NCI-H2107 (cell line): ENCODE measurements at places on chromosomes 12 and 14.

DNA sequence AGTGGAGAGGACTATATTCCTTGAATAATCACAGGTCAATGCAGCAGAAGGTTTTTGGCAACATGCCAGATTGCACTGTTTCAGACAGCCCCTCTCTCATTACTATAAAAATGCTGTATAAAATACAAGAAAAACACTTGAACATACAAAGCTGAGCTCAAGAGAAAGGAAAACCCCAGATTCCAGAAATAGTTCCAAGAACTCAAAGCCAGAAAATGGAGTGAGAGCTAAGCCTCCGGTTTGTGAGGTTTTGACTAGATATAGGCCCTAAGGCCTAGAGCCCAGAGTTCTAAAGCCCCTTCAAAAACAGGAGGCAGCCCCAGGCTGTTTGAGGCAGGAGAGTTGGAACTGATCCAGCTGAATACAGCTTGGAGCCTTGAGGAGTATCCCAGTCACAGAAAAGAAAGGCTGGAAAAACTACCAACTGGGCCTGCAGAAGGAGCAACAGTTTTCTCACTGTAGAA lies 29.4 kb upstream of the ACTN1 start:
- no peak for DNase-seq

DNA sequence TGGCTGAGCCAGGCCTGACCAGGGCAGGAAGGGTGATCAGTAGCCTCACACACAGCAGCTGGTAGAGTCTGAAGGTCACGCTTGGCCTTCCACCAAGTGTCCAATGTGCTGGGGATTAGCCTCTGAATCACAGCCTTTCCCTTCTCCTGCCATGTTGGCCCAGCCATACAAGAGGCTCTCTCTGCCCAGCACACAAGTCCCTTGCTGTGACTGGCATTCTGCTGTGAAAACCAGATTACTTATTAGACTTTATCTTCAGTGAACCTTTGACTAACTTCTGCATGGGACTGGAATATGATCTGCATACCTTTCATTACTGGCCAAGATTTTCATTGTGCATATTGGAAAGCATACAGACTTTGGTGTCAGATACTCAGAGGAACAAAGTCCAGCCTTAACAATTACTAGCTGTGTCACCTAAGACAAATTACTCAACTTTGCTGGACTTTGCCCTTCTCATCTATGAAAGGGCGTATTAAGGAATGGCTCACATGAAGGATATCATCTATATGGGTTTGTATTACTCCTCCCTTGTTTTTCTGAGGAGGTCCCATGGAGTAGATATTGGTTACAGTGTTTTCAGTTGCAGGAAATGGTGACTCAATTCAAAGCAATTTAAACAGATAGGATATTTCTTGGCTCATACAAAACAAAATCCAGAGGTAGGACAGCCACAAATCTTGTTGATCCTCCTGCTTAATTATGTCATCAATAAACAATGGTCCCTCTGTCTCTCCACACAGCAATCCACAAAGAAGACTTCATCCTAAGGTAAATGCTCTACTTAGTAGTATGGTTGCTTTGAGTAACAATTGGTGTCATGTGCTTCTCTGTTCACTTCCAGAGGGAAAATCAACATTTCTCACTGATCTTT lies 99.6 kb downstream of the DYRK2 start:
- DNase-seq = no peak

GRCh38 chr14:22848351-22849164 lies 12.2 kb downstream of the MMP14 start:
- DNase-seq = no peak

GRCh38 chr14:29222671-29223268 lies 456.2 kb downstream of the FOXG1 start:
- DNase-seq = no peak

DNA sequence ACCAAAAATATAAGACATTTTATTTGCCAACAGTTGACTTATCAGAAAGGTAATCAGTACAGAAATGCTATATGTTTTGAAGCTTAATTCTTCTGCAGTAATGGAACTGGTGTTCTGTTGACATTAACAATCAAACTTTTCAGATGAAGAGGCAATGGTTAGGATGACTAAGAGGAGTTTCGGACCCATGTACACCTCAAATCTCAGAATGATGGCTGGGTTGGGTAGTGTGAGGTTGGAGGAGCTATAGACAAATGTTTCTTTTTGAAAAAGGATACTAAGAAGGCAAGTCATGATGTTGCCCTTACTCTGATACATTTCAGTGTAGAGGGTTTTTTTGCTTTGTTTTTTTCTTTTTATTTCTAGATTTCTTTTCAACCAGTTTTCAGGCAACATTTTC lies 66.9 kb downstream of the KNTC1 start:
- DNase-seq = no peak

DNA sequence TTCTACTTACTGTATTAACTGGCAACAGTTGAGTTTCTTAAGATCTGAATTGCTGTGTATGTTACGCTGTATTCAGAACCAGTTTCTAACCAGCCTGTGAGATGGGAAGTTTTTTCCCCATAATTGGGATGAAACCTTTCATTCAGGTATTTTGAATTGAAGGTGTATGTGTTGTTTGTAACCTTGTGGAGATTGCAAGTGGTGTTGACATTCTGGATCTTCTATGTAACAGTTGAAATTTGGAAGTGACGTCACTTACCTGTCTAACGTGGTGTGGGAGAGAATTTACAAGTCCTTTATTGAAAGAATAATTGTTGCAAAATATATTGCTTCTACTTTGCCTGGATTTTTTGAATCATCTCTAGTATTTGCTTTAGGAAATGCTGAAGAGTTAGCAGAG lies 5.5 kb downstream of the RAN start:
- DNase-seq = no peak

DNA sequence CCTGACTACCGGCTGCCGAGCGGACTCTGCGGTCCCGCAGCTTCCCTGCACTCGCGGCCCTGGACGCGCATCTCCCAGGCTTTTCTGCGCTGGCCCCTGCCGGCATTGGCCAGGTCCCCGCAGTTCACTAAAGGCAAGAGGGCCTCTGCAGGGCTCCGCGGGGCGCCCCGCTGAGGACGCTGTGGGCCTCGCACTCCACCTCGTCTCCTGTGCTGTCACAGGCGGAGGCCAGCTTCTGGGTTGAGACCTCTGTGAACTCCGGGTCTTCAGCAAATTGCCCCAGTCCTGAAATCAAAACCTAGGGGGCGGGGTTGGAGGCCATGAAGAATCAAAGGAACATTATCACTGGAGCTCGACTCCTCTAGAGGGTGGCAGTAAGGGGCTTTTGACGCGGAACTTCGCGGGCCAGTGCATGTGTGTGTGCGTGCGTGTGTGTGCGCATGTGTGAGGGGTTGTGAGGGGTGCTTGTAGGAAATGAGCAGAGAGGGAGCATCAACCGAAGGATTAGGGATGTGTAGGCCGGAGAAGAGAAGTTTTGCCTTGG lies 68.5 kb upstream of the CAPRIN2 start:
- no peak for DNase-seq

- no peak for DNase-seq
Measured at GRCh38 chr12:76859611-76860010, 19.2 kb downstream of the CSRP2 start.

DNA sequence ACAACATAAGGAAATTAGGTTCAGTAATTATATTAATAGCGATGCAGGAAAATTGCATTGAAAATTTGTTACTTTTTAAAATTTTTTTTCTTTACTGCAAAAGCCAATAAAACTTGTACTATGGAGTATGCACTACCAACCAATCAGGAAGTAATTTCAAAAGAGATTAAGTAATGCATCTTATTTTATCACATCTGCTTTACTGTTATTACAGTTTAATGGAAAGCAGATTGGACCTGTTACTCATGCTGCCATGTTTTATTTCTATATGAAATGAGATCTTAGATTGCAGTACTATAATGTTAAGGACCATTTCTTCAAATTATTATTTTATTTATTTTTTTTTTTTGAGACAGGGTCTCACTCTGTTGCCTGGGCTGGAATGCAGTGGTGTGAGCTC lies 1.7 kb upstream of the STRN3 start:
- no peak for DNase-seq

- no peak for DNase-seq
Measured at GRCh38 chr12:111638556-111638955, 39.4 kb upstream of the ATXN2 start.

DNA sequence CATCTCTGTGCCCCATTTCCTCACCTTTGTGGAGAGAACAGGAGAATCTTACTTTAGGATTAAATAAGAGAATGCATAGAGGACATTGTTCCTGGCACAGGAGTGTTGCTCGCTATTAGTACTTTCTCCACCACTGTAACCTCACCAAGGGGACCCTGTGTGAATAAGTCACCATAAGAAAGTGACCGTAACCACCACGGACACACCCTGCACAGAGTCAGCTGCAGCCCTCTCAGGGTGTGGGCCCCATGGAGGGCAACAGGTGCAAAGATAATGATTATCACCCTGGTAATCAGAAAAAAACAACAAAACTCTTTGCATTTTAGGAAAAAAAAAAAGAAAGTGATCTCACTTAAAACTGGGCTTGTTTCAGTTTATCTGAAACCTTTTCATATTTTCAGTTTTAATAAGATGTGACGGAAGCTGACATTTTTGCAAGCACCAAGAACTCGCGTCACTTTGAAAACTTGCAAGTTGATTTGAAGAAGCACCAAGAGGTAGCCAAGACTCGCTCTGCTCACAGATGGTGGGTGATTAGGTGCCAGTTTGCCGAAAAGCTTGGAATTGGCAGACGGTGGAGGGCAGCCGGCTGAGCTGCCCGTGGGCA lies 87.0 kb upstream of the VRK1 start:
- no peak for DNase-seq

- no peak for DNase-seq
Measured at GRCh38 chr14:51248016-51248987, 8.3 kb downstream of the TMX1 start.

DNA sequence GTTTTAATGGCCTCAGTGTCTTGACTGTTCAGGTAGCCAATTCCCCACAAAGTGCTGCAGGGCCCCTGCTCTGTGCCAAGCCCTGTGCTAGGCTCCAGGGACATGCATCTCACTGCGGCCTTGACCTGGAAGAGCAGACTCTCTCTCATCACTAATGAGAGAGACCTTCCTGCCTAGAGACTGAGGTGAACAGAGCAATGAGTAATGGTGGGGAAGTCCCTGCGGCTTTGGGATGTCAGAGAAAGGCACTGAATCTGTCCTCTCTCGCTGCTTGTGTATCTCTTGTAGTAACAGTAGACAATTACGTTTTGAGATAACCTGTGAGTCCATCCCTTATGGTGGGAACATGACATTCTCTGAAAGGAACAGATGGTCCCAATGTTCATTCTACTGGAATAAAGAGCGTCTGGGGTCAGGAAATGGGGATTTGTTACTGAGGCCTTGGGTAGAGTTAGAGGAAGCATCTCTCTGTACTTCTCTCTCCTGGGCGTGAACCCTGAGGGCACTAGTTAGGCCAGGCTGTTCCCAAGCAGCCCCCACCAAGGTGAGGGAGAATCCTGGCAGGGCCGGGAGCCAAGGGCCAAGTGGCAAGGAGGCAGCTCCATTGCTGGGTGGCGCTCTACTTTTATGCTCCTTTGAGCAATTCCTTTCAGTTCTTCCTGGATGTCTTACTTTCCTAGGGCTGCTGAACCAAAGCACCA lies 13.5 kb downstream of the NFATC4 start:
- no peak for DNase-seq

DNA sequence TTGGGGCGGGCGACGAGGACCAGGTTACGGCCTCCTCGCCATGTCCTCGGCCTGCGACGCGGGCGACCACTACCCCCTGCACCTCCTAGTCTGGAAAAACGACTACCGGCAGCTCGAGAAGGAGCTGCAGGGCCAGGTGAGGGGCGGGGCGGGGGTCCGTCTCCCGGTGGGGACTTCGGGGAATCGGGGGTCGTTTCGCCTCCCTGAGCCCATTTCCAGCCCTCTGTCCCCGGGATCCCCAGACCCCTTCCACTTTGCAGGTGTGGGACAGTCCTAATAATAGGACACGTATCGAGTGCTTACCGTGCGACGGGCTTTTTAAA lies 380 bp downstream of the ANKRD13A start:
- DNase-seq = no peak

DNA sequence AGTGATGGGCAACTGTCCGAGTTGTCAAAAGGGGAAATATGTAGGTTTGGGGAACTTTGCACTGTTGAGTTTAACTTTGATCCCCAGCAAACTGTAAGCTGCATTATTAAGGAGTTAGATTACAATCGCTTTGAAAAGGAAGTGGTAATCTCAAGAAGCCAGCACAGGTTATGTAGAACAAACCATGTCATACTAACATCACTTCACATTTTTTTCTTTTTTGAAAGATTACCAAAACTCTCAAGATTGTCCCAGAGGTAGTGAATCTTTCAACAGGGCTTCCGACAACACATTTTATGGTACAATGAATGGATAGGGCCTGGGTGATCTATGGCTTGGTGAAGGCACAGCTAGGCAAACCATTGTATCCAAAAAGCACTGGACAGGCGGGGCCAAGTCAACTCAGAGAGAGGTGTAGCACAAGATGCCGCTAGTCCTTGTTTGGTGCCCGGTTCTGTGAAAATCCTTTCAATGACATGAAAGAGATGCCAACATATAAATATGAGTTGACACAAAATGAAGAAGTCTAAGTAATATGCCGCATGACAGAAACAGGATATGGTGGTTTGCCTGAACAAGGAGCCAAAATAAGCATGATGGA lies 24.3 kb upstream of the PARP11 start:
- DNase-seq = no peak

GRCh38 chr12:47712171-47712570 lies 6.3 kb upstream of the RPAP3 start:
- DNase-seq = no peak

DNA sequence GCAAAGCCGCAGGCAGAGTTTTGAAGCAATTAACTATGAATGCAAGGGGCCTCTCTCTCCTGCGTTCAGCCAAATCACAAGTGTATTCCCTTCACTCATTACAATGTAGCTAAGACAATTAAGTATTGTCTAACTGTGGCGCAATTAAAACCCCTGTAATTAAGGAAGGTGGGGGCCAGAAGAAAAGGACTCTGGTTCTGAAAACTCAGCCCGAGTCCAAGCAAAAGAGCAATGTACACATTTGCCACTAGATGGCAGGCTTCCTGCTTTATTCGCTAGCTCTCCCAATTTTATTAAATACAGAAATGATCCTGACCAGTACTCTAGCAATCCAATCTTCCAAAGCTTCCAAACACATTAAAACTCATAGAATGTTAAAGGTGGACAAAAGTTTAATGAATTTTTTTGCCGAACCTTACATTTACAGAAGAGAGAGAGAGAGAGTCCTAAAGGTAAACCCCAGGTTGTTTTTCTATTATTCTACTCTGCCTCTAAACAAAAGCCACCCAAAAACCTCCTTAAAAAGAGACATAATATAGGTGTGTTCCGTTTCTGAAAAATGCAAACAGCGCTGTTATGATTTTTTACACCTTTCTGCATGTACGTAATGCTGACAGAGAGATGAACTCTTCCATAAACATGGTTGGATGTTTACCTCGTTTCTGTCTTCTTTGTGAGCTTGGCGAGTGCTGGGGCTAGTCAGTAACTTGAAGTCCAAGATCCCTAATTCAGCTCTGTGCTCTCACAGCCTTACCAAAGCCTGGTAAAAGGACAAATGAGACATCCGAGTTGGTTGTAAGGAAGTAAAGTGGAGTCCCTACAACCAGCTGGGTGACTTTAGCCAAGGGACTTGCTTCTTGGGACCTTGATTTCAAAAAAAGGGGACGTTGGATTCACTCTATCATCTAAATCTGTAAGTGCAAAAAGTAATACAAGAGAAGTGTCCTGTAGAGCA lies 50.9 kb upstream of the VASH1 start:
- DNase-seq = peak; percentile 38
